ENCODE measurements at places on chromosomes 6 and 20. TPM values are rescaled to one million over a fixed set of nuclear protein-coding genes. Genes with fewer than 3 reads are reported as not detected.

The SS18L1 gene
- total RNA-seq = 10.8 TPM

The C20orf204 gene
- 1.2 TPM for total RNA-seq

The AKIRIN2 gene
- total RNA-seq = 22.6 TPM

The SLC22A16 gene
- not detected for total RNA-seq

The MYLK4 gene
- 0.13 TPM for total RNA-seq

The FOXC1 gene
- total RNA-seq = 3.5 TPM

The EEF1E1 gene
- 54.0 TPM for total RNA-seq

The GSTA1 gene
- not detected for total RNA-seq

The F13A1 gene
- total RNA-seq = 0.13 TPM

The ID4 gene
- 2.8 TPM for total RNA-seq

The GINM1 gene
- 30.8 TPM for total RNA-seq

The EFCAB8 gene
- under 0.01 TPM for total RNA-seq
